ENCODE measurements at places on chromosomes 7 and 10.

- no peak for DNase-seq
Observed at GRCh38 chr7:112634107-112634506, 153.3 kb downstream of the LSMEM1 start.

DNA sequence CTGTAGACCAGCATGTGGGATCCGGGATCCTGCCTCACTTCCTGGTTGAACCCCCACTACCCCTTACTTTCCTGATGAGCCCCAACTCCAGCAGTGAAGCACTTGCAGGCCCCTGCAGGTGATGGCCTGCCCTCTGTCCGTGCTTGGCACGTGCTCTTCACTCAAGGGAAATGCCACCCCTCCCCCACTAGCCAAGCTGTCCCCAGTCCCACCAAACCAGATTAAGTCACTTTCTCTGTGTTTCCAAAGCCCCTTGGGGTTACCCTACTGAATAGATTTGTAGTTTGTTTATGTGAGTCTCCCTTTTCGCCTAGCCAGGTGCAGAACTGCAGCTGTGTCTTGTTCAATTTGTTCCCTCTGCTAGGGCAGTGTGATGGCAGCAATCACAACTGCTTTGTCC is 121.7 kb downstream of the WDFY4 start:
- no peak for DNase-seq

DNA sequence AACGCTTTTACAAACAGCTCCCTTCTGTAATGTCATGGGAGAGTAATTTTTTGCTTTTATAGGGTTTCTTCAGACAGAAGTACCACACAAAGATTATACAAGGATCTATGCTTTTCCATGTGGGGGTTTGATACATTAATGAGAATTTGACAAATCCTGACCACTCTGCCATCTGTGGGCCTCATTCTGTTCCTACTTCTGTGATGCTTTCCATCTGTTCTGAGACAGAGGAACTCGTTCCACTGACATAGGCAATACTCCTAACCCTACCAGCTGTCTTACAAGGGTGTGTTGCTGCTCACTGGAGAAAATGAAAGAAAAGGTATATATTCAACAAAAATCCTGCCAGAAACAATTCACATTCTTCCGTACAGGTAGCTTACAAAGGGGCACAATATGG is 59.4 kb upstream of the NAMPT start:
- DNase-seq: no peak

- no peak for DNase-seq
Observed at GRCh38 chr10:99532687-99533495, at the start of gene NKX2-3. Gene NKX2-3 (plus strand): TSS chr10:99532942. CDS start chr10:99533132, 190 bp downstream.

DNA sequence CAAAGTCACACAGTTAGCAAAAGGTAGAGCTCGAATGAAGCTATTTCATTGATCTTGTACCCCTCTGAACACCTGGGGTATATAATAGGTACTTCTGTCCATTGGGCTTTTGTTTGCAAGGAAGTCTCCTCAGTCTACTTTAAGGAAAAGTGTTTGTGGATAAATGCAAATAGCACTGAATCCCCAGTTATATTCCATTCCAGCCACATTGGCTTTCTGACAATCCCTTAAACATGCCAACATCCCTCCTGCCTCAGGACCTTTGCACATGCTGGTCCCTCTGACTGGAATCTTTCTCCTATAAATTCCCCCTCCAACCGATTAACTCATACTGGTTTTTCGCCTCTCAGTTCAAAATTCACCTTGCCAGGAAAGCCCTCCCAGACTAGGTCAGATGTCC is 17.1 kb downstream of the DUSP5 start:
- DNase-seq: no peak

DNA sequence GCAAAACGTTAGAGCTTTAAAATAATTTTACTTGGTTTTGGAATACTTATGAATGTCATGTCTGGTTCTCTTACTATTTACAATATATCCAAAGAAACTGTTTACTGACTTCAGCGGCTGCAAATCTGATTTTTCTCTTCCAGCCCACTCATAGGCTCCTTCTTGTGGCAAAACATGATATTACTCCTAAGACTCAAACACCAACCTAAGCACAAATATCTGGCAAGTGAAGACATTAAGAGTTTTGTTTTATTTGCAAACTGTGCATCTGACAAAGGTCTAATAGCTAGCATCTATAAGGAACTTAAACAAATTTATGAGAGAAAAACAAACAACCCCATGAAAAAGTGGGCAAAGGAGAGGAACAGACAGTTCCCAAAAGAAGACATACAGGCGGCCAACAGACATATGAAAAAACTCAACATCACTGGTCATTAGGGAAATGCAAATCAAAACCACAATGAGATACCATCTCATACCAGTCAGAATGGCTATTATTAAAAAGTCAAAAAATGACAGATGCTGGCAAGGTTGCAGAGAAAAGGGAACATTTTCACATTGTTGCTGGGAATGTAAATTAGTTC is 20.3 kb upstream of the GJC3 start:
- no peak for DNase-seq

GRCh38 chr7:152341039-152341913 is 94.5 kb downstream of the KMT2C start:
- no peak for DNase-seq

- DNase-seq: no peak
Observed at GRCh38 chr7:997404-998395, 14.7 kb downstream of the CYP2W1 start.

DNA sequence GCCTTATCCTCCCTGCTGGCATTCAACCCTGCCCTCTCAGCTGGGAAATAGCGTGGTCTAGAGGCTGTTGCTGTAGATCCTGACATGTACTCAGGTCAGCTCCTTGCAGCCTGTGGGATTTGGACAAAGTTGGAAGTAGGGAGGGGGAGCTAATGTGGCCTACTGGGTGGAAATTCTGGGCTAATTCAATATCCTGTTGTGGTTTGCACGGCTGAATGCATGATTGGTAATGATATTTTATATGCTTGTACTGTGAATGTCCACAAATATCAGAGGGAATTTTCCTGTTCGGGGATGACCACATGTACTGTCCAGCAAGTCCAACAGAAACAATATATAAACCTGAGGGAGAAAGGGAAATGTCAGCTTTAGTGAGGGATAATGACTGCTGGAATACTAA is 22.1 kb upstream of the NPVF start:
- DNase-seq: no peak

- DNase-seq: no peak
Observed at GRCh38 chr7:23298141-23298881, 828 bp upstream of the MALSU1 start.

DNA sequence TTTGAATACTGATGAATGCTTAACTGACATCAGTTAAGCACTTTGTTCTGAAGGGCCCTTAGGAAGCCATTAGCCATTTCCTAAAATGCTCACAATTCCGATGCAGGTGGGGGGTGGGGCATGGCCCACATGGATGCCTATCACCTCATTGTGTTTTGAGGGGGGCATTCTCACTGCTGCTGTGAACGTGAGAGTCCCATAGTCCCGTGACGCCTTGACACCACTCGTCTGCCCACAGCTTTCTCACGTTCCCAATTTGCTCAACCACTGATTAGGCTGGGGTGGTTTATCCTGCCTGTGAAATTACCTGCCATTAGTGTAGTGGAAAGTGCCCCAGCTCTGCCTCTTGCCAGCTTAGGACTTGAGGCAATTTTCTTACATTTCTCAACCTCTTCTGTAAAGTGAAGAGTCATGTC is 31.9 kb downstream of the DUSP5 start:
- no peak for DNase-seq

- DNase-seq: no peak
Observed at GRCh38 chr7:108442039-108442568, 14.1 kb downstream of the NRCAM start.

DNA sequence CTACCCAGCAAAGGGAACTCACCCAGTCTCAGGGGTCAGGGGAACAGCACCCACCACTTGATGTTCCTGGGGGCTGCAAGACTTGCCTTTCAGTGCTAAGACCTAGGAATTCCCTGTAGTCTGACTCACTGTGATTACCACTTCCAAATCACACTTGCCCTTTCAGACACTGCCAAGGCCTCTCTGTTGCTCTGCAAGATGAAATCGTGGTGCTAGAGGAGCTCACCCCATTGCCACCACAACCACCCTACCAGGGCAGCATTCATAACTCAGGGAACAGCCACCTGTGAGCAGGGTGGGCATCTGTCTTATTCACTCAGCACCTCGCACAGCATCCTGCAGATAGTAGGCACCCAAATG is 36.5 kb downstream of the XPNPEP1 start:
- no peak for DNase-seq

DNA sequence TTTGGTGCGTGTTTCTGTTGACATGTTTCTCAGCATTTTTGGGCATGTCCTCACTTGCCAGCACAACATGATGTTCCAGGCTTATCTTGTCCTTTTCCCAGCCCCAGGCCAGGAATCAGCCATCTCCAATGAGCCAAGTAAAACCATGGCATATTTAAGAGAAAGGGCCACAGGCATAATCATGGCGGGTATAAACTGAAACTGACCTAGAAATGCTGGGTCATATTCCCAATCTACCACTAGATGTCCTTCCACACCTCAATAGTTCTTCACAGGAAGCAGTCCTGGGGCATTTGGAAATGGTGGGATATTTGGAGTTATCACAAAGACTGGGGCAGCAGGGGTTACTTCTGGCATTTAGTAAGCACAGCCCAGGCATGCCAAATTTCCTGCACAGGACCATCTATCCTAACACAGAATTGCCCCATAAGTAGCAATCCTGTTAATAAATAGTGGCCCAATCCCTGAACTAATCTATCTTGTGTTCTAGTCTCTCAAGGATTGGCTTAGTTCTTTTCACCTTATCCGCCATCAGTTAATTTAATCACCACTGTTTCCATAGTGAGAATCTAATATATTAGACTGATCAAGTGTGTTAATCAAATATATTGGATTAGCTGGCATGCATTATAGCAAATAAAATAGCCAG is 101.6 kb downstream of the NPSR1 start:
- DNase-seq: no peak

GRCh38 chr7:5523052-5523711 is 99.5 kb upstream of the TNRC18 start:
- DNase-seq: no peak

DNA sequence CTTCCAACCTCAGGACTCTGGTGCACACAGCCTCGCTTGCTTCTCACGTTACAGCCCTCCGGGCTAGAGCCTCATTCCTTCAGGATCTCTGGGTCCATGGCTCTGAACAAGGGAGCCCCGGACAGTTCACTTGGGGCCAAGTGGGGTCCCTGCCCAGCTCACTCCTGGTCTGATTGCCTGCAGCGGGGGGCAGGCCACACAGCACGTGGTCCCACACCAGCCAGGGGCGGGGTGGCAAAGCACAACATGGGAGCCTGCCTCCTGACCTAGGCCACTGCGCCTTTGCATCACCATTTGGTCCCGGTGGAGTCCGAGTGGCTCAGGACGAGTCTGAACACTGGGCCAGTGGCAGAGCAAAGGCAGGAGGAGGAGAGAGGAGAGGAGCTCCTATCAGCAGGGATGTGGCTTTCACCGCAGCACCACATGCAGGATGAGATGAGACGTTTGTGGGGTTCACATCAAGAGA is 13.4 kb upstream of the CRYGN start:
- DNase-seq: no peak

GRCh38 chr7:29892231-29892630 is 85.9 kb downstream of the WIPF3 start:
- no peak for DNase-seq

GRCh38 chr7:132519936-132520335 is 56.3 kb downstream of the PLXNA4 start:
- no peak for DNase-seq

DNA sequence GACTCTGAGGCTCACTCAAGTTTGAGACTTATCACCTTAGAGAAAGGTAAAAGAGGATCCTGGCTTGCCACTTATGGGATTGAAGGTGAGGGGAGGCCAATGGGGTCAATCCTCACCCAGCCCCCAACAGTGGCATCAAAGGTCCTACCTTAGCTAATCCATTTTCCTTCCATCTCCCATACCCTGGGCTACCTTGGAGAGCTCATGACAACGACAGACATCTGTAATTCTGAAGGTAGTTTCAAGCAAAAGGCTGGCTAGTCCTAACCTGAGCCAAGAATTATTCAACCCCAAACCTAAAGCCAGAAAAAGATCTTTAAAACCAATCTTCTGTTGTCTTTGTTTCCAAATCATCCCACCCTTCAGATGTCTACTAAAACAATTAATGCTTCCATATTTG is 179.2 kb upstream of the GHITM start:
- DNase-seq: no peak

- no peak for DNase-seq
Observed at GRCh38 chr10:11249152-11249807, 231.6 kb downstream of the CELF2 start.

DNA sequence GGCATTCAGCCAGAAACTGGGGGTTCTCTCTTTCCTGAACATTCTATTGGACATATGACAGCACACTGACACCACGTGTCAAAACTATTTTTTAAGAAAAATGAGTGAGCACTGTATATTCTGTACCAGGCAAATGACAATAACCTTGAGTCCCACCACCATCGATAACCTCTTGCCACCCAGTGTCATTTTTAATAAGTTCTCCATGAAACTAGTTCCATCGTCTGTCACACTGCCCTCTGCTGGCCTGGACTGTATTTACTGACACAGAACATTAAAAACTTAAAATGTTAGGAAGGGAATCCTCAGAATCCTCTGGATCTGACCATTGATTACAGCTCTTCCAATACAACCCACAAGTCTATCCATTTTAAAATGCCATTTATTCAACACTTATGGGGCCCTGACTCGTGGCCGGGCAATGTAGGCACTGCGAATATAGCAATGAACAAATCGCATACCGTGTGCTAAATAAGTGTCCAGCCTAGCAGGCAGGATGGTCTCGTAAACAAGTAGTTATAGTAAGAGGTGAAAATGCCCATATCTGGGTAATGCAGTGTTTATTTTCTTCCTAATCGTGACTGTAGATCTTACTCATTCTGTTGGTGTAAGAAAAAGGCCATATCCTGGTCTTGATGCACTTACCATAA is 35.9 kb upstream of the CACNB2 start:
- DNase-seq: peak; percentile 27

- no peak for DNase-seq
Observed at GRCh38 chr10:98119891-98120290, 14.6 kb upstream of the R3HCC1L start.

GRCh38 chr7:46554688-46555422 is 633.8 kb upstream of the IGFBP3 start:
- DNase-seq: no peak

- DNase-seq: no peak
Observed at GRCh38 chr7:92205987-92206386, 27.0 kb upstream of the LRRD1 start.

DNA sequence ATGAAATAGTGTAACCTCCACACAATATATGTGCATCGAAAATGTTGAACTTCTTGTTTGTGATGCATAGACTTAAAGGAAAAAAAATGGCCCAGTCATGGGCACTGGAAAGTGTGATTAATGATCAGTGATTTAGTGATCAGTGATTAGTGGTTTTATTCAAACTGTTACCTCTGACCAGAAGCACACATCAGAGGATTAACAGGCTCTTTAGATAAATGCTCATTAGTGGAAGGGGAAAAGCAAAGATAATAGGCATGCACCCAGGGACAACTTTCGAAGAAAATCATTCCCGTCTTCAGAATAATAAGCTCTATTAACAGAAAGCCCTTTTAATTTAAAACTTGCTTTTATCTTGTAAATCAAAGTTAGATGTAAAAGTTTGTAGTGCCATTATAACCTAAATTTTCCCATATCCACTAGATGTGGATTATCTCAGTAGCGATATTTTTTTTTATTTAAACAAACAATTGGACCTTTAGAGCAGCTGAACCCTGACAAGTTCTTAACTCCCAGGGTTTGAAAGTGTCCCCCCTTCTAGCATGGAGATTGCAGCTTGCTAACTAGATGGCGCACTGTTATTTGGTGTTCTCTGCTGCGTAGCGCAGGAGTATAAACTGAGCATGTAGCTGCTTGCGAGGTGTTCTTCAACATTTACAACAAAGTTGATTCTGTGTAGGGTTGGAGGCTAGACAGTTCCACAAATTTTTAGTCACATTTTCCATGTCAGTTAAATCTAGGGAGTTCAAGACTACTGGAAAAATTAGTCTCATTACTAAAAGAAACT is at the start of gene CREB5:
TSS of gene CREB5 (plus strand) at position 643 of the 787 bp plus-strand sequence. CDS start 397 bp downstream, outside the sequence.
- DNase-seq: no peak

Data from stimulated activated CD4-positive, alpha-beta T cell treated with anti-CD3 and anti-CD28 coated beads, Interleukin-1b, Interleukin-23, amount 100 ng/mL, for 1 hour (primary cell).